Muscle of arm (tissue), 14 donors: ENCODE measurements at places on chromosomes 4 and X. TPM values are rescaled to one million over a fixed set of nuclear protein-coding genes. Genes with fewer than 3 reads are reported as not detected.

PABPC4L gene
- polyA plus RNA-seq = 9.6 TPM

CD38 gene
- polyA plus RNA-seq = 2.3 TPM

- DNase-seq = no peak
Measured at GRCh38 chr4:78949735-78950134, 10.5 kb upstream of the PAQR3 start.

GRCh38 chrX:107825698-107826237, at the start of gene MID2:
TSS of gene MID2 (plus strand) at chrX:107825866. CDS start at chrX:107826427, 561 bp downstream.
- DNase-seq = no peak

- DNase-seq = no peak
Measured at GRCh38 chrX:124289443-124289842, 43.0 kb upstream of the TEX13D start.

GRCh38 chr4:168811786-168812651, 198.0 kb downstream of the CBR4 start:
- DNase-seq = no peak

GRCh38 chr4:184544788-184545409, 70.5 kb upstream of the IRF2 start:
- no peak for DNase-seq

DNA sequence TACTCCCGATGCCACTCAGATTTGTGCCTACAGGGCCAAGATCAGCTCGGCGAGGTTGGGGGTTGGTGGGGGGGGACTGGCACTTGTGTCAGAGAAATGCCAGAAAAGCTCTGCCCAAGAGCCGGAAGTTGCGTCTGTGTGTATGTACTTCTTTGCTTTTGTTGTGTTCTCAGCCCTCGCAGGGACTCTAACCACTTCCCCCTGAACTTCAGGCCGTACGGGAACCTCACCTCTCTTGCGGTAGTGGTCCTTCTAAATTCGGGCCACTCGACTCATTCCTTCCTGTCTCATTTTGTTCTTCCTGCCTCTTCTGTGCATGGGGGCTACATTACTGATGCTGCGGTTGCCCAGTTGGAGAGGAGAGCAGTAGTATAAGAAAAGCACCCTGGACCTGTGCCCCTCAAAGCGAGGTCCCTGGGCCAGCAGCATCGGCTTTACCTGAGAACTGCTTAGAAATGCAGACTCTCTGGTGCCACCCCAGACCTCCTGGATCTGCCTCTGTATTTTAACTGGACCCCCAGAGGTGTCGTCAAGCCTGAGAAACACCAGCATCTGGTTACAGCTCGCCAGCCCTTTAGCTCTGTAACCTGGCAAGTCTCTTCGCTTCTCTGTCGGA, 146.3 kb upstream of the RPS6KA3 start:
- no peak for DNase-seq

- DNase-seq = no peak
Measured at GRCh38 chr4:111991797-111992196, 153.5 kb upstream of the FAM241A start.
